ENCODE measurements at places on chromosomes 7 and 10. TPM values are rescaled to one million over a fixed set of nuclear protein-coding genes. Genes with fewer than 3 reads are reported as not detected.

Gene HECW1
- polyA plus RNA-seq: 0.72 TPM

Gene CAV1
- 1.8 TPM for polyA plus RNA-seq

Gene MRLN
- polyA plus RNA-seq: not detected

Gene PNLIPRP2
- not detected for polyA plus RNA-seq

Gene GPR26
- polyA plus RNA-seq: not detected

Gene RTKN2
- 5.3 TPM for polyA plus RNA-seq

Gene CPXM2
- 0.84 TPM for polyA plus RNA-seq

Gene WDR37
- 15.7 TPM for polyA plus RNA-seq

Gene TCAF2
- polyA plus RNA-seq: 0.17 TPM

Gene ANKRD30A
- polyA plus RNA-seq: not detected

Gene AKR1D1
- 0.18 TPM for polyA plus RNA-seq

Gene VPS37D
- polyA plus RNA-seq: 19.8 TPM

Gene TDRD1
- polyA plus RNA-seq: not detected

Gene SLC26A4
- polyA plus RNA-seq: not detected

Gene POU6F2
- polyA plus RNA-seq: 1.7 TPM

Gene CALML5
- polyA plus RNA-seq: not detected

Gene HKDC1
- not detected for polyA plus RNA-seq

Gene SLC25A28
- 41.4 TPM for polyA plus RNA-seq

Gene FAM25G
- not detected for polyA plus RNA-seq

Gene CYP3A4
- not detected for polyA plus RNA-seq

Gene PLXDC2
- polyA plus RNA-seq: 10.3 TPM

Gene CTTNBP2
- 30.0 TPM for polyA plus RNA-seq

Gene BHLHA15
- polyA plus RNA-seq: 0.44 TPM

Gene BLNK
- polyA plus RNA-seq: 0.62 TPM

Gene RBM20
- polyA plus RNA-seq: 19.2 TPM

Gene TMEM236
- polyA plus RNA-seq: not detected

Gene SPDYE1
- polyA plus RNA-seq: 1.6 TPM

Gene CFAP43
- polyA plus RNA-seq: 1.9 TPM

Gene MYO1G
- polyA plus RNA-seq: 0.20 TPM

Gene TLX1
- 2.3 TPM for polyA plus RNA-seq

Gene C10orf67
- 0.16 TPM for polyA plus RNA-seq

Gene CALN1
- 0.22 TPM for polyA plus RNA-seq

Gene GPR22
- polyA plus RNA-seq: 0.84 TPM

Gene ZPBP
- polyA plus RNA-seq: not detected

Gene GPR141
- polyA plus RNA-seq: not detected

Gene PPP1R9A
- 23.8 TPM for polyA plus RNA-seq

Gene NUP205
- polyA plus RNA-seq: 21.8 TPM

Gene PPP1R17
- polyA plus RNA-seq: 1.7 TPM

Gene COBL
- polyA plus RNA-seq: 0.07 TPM

Gene CPED1
- polyA plus RNA-seq: 0.67 TPM

Gene CALML3
- polyA plus RNA-seq: not detected

Gene FAM131B
- polyA plus RNA-seq: 0.26 TPM

Gene ELFN1
- polyA plus RNA-seq: 13.4 TPM

Gene BCL7B
- 37.8 TPM for polyA plus RNA-seq

Measured in cardiac muscle cell (in vitro differentiated cells and primary cell).